ENCODE measurements at places on chromosomes 4 and X.

GRCh38 chr4:186806679-186807421, 83.2 kb upstream of the FAT1 start:
- no peak for DNase-seq

DNA sequence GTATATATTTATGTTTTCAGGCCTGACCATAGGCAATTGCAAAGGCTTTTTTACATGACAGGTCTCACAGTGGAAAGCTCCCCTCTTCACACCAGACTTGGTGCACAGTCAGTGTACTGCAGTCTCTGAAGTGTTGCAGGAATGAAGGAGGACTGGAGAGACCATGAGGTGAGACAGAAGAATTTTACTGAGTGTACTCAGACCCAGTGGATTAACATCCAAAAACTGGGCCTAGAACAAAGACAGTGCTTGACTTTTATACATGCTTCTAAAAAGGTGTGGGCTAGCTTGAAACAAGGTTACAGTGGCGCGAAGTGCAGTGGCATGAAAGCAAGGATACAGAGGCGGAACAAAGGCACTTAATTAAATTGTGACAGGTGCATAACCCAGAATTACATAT, 822.9 kb downstream of the RAPGEF2 start:
- DNase-seq = no peak

DNA sequence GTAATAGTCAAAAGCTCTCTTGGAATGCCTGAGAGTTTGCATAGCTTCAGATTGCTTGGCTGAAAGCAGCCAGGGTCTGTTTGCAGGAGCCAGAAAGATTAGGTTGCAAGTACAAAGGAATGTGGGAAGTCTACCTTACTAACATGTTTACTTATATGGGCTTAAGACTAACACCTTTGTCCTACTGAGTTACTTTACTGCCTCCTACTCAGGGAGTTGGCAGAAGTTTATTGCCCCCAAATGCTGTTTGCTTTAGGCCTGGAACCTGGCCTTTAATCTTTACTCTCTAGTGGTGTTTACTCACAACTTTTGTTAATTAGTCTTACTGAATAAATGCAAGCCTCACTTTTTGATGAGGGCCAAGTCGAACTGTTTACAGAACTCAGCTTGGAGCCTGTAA, 219.4 kb upstream of the ZC4H2 start:
- no peak for DNase-seq

DNA sequence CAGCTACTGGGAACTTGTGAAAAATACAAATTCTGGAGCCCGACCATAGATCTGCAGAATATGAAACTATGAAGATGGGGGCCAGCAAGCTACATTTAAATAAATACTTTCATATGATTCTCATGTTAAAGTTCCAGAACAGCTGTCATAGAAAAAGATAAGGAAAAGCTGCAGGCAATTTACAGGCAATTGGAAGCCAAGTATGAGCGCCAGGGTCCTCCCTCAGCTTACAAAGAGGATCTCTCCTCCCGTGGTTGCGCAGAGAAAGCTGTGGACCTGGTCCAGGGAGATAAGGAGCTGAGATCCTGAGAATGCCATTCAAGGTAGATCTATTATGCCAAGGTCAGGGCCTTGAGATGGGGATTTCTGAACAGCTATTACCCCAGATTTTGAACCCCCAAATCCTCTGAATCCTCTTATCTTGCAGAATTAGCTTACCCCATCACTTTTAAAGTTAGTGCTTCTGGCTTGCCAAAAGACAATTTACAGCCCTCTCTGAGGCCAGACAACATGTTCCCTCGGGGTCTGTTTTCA, 25.6 kb upstream of the FRAS1 start:
- DNase-seq = no peak

Data from activated CD8-positive, alpha-beta memory T cell treated with anti-CD3 and anti-CD28 coated beads for 1 hour (primary cell).